Hippocampal formation (tissue), 2 donors: ENCODE measurements at places on chromosomes 4 and X.

DNA sequence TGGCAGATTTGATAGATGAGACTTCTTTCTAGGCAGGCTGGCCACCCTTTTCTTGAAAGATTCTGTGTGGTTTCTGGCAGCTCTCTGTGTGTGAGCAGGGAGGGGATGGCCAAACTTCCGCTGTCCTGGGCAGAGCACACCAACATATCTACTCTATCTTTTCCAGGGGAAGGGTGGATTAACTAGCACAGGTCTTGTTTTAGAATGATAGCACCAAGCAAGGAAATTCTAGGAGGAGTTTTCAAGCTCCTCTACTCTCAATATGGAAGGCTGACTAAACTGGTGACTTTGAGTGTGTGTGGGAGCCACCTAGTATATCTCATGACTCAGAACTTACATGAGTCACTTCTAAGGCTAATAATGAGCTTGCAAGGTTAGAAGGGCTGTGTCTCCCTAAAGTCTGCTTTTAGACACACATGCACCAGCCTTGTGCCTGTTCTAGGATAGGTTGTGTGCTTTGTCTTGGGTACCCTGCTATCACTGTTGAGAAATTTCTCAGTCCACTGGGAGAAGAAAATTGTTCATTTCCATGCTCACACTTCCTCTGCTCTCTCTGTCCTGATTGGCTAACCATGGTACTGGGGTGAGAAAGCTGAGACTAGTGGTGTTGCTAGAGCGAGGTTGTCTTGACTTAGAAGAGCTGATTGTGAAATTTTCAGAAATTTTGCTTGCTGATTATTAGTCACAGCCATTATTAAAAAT is 72.9 kb downstream of the YIPF6 start:
- DNase-seq, result no peak

DNA sequence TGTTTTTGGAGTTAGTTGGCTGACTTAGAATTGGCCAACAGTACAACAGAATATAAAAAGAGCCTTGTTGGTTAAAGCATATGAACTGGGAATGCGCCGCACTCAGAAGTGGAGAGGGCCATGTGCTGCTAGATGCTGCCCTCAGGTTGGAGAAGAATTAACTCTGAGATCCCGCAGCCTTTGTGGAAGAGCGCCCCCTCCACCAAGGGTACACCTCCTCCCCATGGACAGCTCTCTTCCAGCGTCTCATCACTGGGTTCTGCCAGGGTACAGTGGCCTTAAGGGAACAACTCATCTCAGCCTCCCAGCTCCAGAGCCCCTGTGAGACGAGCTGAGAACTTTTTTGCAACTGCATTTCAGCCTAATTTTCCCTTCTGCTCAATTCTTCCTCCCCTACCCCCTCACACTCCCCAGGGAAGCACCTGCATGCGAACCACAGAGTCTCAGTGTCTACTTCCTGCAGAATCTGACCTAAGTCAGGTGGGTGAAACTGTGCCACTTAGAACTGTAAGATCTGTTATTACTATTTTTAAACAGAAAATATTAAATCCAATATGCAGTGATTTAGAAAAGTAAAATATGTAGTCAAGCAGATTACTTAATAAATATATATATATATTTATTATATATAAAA is 380.6 kb downstream of the RAB28 start:
- DNase-seq, result no peak

DNA sequence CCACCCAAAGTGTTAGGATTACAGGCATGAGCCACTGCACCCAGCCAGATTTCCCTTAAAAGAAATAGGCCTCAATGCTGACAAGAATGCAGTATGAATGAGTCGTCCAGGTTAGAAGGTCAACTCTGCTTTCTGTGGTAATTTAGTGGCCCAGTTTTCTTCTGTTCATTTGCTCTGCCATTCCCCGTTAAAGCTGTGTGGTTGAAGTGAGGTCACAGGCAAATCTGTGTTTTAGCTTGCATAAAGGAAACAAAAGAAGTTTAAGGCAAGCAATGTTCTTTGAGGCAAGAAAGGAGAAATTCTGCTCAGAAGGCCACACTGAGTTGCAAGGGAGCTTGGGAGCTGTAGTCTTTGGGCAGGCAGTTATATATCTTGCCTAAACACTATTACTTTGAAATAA is 176.8 kb downstream of the LARP7 start:
- DNase-seq, result no peak

DNA sequence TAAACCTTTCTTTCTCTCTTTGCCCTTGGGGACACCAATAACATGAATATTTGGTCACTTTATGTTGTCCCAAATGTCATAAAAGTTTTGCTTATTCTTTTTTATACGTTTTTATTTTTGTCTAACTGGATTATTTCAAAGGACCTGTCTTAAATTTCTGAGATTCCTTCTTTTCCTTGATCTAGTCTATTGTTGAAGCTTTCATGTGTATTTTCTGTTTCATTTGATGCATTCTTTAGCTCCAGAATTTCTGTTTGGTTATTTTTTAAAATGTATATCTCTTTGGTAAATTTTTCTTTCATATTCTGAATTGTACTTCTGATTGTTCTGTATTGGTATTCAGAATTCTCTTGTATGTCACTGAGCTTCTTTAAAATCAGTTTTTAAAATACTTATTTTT is 88.3 kb downstream of the PTCHD1 start:
- DNase-seq, result no peak

- DNase-seq, result no peak
Measured at GRCh38 chr4:177638871-177639270, 196.6 kb upstream of the AGA start.

GRCh38 chrX:118503260-118504041 is 7.8 kb downstream of the DOCK11 start:
- no peak for DNase-seq

- no peak for DNase-seq
Measured at GRCh38 chr4:42816189-42816879, 76.2 kb upstream of the GRXCR1 start.

- no peak for DNase-seq
Measured at GRCh38 chr4:115850799-115851509, 737.5 kb upstream of the NDST4 start.

DNA sequence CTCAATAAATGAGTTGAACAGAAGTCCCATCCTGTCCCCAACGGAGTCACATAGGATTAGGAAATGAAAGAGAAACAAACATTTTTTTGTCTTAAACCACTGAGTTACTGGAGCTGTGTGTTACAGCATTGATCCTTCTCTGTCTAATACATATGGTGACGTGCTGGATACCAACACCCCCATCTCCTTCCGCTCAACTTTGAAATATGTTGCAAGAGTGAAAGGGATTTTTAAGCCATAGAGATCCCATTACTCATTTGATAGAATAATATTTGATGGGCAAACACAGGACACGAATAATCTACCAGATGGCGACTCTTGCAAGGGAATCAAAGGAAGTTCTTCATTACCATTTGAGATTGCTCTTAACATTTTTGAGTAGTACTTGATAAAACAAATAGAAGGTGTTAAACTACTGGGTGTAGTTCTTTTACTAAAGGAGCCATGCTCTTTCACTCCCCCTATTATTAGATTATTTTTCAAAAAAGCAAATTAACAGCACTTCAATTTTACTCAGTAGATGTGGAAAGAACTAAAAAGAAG is 140.5 kb downstream of the PACRGL start:
- DNase-seq, result no peak
